ENCODE measurements at places on chromosomes 2 and 18.

GRCh38 chr2:213119061-213119809 lies 32.2 kb downstream of the IKZF2 start:
- DNase-seq: no peak

- no peak for DNase-seq
Measured at GRCh38 chr2:105330681-105331375, 1.3 kb upstream of the TGFBRAP1 start.

DNA sequence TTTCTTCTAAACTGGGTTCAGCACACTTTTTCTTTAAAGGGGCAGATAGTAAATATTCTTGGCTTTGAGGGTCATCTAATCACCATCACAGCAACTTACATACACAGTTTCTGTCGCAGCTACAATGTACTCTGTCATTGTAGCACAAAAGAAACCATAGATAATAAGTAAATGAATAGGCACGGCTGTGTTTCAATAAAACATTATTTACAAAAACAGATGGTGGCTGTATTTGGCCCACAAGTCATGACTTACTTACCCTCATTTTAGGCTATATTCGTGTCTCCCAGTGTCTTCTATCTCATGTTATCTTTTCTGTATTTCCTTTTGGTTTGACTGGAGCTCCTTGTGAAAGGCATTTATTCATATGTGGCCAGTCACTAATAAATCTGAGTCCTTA lies 168.3 kb downstream of the MAP2 start:
- no peak for DNase-seq

- no peak for DNase-seq
Measured at GRCh38 chr2:111697560-111697959, 186.4 kb downstream of the ANAPC1 start.

- DNase-seq: no peak
Measured at GRCh38 chr18:44033144-44033701, 647.5 kb upstream of the SETBP1 start.

GRCh38 chr2:134305109-134305491 lies 51.2 kb downstream of the MGAT5 start:
- DNase-seq: no peak

DNA sequence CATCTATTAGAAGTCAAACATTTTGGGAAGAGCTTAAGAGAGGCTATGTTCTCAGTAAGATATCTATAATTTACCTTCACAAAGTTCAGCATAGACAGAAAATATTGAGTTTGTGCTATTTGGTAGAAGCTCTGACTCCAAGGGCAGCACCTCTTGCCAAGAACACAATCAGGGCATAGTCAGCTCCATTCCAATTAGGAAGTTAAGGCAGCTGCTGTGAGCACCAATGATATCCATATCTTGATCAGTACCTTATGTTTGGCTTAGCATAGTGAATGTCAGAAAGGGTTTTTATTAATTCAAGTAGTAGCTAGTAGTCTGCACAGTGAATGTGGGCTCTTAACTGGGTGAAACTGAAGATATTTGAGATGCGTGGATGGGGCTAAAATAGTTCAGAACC lies 86.4 kb upstream of the SPRED2 start:
- DNase-seq: no peak

DNA sequence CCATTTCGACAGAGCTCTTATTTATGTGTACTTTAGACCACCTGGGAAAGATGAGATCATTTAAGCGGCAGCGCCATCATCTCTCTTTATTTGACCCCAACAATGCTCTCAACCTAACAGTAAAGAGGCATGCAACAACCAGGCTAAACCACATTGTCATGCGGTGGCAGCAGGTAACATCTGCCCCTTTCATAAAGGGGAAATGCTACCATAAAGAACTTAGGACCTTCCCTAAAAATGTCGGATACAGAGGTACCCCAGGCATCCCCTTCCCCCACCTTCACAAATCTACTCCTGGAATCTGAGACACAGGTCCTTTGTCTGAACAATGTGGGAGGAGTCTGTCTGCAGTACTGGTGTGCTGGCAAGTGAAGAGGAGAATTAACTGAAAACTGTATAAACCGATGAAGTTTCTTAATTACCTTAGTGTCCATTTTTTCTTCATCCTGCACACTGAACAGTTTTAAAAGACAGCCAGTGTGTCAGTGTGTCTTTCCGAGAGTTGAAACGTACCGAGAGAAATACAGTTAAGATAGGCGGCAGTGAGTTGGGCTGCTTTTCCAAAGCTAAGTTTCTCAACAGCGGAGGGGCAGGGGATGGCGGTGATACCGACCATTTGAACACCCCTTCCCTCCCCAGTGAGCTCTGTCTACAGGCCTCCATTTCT lies 1.9 kb downstream of the MEX3C start:
- peak; percentile 9 for DNase-seq

DNA sequence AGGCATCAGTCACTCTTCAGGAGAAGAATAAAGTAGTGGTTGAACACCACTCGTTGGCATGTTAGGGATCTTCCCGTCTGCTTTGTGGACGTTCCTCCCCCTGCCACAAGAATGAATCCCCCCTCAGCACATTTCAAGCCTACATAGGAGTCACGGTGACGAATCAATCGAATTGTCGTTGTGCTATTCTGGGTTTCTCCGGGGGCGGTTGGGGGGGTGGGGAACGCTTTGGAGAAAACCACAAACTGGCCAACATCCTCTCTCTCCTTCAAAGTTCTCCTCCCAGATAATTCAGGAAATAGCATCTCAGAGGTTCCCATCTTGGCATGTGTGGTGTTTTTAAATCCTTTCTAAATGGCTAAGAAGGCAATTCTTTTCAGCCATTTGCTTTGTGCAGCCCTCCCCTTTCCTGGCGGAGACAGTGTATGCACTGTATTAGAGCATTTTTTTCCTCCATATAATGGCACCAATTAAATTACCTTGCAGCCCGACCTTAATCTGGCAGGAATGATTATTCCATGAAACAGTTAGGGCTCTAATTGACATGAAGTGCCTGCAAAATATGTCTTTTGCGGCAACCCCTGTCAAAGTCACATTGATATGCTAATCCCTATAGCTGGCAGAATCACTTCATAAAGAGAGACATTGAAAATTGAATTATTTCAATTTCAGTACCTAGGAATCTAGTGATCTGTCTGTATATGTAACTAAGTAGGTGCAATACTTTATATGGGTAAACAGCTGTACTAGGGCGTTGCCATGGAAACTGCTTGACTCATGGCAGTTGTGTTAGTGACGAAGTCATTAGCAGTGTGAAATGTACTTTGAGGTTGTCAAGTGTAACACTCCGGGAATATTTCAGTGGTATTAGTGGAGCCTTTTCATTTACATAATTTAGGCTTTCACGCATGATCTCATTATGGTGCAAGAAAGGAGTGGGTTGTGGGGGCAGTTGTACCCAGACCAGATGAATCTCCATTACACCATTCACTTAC lies 323.4 kb upstream of the SLC14A2 start:
- no peak for DNase-seq

DNA sequence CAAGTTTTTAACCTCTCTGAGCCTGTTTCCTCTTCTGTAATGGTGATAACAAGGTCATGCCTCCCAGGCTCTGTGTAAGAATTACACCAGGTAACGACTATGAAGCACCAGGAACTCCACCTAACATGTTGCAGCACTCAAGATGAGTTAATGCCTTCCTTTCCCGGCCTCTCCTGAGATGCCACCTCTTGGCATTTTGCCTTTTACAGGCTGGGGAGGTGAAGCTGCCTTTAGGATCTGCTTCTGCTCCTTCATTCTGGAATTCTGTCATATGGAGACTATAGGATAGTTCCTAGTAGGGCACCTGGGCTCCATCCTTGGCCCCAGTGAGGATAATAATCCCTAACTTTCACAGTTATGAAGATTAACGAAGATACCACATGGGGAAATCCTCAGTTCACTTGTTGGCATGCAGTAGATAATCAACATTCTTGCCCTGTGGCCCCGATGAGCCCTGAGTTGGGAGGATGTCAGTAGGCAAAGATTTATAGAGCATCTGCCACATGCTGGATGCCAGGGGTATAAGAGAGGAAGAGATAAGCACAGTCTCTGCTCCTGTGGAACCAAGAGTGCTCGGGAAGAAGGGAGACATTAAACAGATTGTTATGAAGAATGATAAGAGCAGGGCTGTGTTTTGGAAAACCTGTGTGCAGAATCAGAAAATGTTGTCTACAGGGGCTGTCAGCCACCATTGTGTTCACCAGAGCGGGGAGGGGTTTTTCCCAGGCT lies 43.9 kb upstream of the KCNF1 start:
- DNase-seq: no peak

DNA sequence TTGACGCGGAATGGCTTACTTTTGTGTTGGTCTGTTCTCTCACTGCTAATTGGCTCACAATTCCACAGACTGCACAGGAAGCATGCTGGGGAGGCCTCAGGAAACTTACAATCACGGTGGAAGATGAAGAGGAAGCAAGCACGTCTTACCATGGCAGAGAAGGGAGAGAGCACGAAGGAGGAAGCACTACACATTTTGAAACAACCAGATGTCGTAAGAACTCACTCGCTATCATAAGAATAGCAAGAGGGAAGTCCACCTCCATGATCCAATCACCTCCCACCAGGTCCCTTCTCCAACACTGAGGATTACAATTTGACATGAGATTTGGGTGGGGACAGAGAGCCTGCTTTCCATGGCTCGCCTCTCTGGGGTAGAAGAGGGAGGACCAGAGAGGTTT lies 106.2 kb downstream of the KCNF1 start:
- no peak for DNase-seq

DNA sequence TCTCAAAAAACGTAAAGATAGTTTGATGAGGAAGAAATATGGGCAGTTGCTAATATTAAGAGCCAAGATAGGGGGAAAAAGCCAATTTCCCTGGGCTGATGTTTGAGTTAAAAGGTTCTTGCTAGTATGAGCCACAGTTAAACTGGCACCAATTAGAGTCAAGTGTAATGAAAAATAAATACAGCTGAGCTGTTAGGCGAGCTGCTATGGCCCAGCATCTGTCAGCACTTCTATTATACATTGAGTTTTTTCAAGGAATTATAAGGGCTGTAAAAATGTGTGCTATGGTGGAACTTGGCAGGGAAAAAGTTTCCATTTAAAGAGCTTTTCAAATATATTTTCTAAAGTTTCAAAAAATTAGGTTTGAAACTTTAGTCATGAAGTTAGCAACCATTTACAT lies 279.6 kb downstream of the CYRIA start:
- DNase-seq: no peak

- no peak for DNase-seq
Measured at GRCh38 chr2:238231251-238231793, 8.5 kb downstream of the HES6 start.

- no peak for DNase-seq
Measured at GRCh38 chr2:43593254-43593653, 2.6 kb downstream of the THADA start.

DNA sequence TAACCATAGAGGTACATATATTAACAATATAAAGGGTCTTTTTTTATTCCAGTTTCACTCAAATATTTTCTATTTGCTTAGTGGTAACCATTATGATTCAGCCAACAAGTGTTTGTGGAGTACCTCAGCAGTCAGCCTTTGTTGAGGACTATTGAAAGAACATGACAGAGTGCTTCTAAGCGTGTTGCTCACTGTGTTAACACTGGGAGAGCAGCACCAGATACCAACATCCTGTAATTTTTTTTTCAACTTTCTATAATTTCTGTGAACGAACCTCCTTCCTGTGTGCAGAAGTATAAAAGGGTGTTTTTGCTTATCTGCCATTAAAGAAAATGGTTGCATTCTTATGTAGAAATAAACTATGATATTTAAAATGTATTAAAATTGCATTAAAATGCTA lies 239.0 kb downstream of the PHLPP1 start:
- DNase-seq: no peak

DNA sequence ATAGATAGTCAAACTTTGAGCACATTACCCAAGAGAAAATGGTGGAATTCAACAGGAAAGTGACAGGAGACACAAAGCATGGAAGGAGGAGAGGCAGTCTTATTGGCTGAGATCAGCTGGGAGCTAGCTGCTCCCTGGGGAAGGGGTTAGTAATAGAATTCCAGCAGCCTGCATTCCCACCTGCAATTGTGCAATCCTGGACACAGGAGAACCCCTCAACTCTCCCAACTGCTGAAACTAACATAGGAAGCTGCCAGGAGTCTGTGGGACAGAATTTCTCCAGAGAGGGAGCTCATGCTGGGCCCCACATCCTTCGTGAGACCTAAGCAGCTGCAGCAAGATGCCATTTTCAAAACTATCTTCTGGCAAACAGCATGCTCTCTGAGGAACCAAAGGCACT lies 69.8 kb upstream of the ACVR1C start:
- peak; percentile 77 for DNase-seq

GRCh38 chr18:8288472-8289195 lies 320.6 kb upstream of the RAB12 start:
- DNase-seq: no peak

- DNase-seq: no peak
Measured at GRCh38 chr2:232488097-232488711, 570 bp upstream of the ECEL1 start.

GRCh38 chr2:226362980-226363379 lies 436.6 kb downstream of the IRS1 start:
- no peak for DNase-seq

DNA sequence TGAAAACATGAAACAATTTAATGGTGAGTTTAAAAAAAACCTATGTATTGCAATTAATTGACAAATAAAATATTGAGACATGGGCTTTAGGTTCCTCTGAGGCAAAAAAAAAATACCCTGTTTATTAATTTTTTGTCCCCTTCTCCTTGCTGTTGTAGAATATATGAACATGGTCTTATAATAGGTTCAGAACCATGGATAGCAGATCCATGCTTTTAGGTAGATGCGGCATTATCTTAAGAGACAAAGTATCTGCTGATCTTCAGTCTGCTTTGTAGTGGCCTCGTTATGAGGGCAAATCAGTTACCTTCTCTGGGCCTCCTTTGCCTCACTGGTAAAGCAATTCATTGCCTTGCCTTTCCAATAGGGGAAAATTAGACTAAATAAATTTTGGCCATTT lies 850.7 kb downstream of the NRXN1 start:
- no peak for DNase-seq

DNA sequence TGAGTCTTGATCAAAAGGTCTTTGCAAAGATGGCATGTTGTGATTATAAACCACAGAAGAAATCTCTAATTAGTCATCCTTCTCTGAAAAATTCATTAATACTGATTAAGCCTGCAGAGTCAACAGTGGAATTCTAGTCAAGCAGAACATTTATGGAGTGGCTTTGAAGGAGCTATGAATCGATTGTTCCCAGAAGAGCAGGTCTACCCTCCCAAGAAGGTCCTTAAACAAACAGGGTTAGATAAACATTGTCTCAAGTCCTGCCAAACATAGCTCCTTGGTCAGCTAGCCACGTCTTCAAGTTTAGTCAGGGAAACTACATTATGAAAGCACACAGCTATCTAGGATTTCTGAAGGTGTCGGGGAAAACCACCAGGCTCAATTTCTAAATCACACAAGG lies 88.9 kb downstream of the ITGA4 start:
- no peak for DNase-seq

GRCh38 chr2:190507135-190507534 lies 27.4 kb downstream of the NEMP2 start:
- no peak for DNase-seq

GRCh38 chr18:45606007-45606406 lies 9.3 kb upstream of the SLC14A2 start:
- DNase-seq: no peak
